ENCODE measurements at places on chromosomes 2 and 18.

GRCh38 chr2:227188292-227188691 is 23.9 kb downstream of the COL4A3 start:
- peak overlapping the region; percentile 17 for H3K4me3 ChIP-seq
- no peaks in the 10 kb centered on the region for H3K36me3 ChIP-seq
- peaks cover 60% of the 10 kb centered on the region for H3K4me1 ChIP-seq
- peak overlapping the region; percentile 92 for H3K27ac ChIP-seq
- no peak for DNase-seq

DNA sequence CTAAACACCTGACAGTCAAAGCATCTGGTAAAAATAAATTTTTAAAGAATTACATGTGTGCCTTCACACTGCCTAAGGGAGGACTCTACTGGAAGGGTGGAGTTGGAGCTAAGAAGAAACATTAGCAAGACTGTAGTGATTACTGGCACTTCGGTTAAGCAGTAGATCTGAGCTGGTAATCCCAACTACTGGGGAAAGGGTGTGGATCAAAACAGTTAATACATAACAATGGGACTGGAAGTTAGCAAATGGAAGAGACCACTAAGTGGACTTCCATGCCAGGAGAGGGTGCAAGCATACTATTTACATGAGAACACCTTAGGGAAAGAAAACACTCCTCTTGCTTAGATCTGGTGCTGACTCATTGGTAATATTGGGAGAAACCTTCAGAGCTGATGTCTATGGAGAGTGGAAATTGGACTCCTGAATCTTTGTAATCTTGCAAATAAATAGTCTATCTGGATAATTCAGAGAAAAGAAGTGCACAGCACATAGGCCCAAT is 519.6 kb upstream of the LINC00305 start:
- H3K36me3 ChIP-seq = no peaks in the 10 kb centered on the region
- no peaks in the 10 kb centered on the region for H3K27me3 ChIP-seq
- no peaks in the 10 kb centered on the region for H3K4me1 ChIP-seq
- no peak overlapping the region for H3K27ac ChIP-seq
- no peak for DNase-seq

- H3K4me1 ChIP-seq = no peaks in the 10 kb centered on the region
- H3K27me3 ChIP-seq = no peaks in the 10 kb centered on the region
- H3K4me3 ChIP-seq = no peak overlapping the region
- no peaks in the 10 kb centered on the region for H3K36me3 ChIP-seq
Observed at GRCh38 chr2:193350509-193350908, 1155.8 kb upstream of the TMEFF2 start.

DNA sequence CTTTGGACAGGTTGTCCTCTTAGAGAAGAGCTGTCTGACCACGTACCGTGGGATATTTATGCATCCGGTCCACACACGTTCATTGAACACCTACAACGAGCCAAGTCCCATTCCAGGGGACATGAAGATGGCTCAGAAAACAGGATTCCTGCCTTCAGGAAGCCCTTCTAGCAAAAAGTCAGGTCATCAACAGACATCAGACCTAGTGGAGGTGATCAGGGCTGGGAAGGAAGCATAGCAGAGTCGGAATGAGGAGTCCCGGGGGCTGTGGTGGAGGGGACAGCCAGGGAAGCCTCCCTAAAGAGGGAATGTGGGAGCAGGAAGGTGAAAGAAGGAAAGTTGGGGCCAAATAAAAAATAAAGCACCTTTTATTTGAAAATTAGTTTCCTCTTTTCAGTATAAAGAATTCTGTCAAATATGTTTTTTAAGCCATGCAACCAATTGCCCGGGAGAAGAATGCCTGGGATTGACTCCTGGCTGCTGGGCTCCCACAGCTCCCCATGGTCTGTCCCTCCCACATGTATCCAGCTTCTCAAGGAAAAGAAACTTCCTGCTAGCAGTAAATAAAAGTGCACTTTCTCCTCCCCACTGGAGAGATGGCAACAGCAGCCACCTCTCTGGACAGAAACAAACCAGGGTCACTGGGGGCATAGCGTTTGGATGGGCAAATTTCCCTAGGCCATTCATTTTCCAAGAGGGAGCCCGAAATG is 144.8 kb downstream of the SMAD7 start:
- no peak overlapping the region for H3K4me3 ChIP-seq
- no peaks in the 10 kb centered on the region for H3K27me3 ChIP-seq
- no peak for DNase-seq
- no peak overlapping the region for H3K27ac ChIP-seq
- H3K4me1 ChIP-seq = peaks cover 24% of the 10 kb centered on the region

DNA sequence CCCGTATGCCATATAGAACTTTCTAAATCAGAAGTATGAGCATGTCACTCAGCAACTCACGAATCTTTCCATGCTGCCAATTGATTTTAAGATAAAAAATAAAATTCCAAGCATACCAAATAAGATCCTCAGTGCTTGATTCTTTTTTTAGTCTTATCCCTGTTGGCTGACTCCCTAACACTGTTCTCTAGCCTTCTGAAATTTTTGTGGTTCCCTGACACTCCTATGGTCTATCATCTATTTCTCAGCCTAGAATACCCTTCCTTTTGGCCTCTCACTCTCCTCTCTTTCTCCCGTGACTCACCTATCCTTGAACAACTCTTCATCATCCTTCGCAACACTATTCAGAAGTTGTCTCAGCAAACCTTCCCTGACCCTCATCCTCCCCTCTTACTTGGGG is 50.5 kb downstream of the CCDC141 start:
- H3K27ac ChIP-seq = no peak overlapping the region
- H3K4me1 ChIP-seq = no peaks in the 10 kb centered on the region
- no peaks in the 10 kb centered on the region for H3K36me3 ChIP-seq
- no peak for DNase-seq
- no peaks in the 10 kb centered on the region for H3K27me3 ChIP-seq

Data from psoas muscle (tissue), 8 donors.